Stimulated activated CD4-positive, alpha-beta T cell treated with anti-CD3 and anti-CD28 coated beads, TNF-alpha, amount 100 ng/mL, for 4 hours (primary cell): ENCODE measurements at places on chromosomes 3 and 15.

DNA sequence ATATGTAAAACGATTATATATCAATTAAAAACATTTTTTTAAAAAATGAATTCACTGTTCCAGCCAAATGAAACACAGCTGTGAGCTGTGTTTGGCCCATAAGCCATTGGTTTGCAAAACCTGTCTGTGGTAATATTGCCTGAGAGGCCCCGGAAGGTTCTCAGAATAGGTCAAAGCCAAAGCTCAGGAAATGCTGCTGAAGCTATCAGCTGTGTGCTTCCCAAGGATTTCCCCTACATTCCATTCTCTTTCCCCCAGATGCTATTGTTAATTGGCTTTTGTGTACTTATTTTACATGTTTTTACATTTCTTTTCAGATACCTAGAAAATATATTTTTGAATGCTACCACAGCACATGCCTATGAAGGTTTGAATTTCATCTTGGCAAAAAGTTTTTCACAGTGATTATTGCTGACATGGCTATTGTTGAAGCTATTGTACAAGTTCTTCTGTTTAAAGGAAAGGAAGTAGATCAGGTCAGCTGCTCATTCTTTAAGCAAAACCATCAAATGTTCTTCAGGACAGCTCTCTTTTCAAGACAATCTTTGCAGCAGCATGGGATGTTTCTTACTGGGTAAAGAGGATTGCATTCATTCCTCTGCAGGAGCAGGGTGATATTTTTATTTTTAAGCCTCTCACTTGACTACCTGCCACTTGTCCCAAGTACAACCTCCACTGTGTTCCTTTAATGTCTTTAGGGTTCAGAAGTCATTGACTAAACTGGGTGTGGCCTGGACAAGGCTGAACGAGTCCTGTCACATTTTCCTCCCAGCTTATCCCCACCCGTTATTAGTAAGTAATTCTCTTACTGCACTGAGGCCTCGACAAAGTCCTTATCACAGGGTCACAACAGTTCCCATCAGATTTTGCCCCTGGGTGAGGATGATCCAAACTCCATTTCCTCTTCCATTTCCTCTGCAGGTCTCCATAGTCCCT is 26.3 kb upstream of the BNC1 start:
- no peak for DNase-seq

DNA sequence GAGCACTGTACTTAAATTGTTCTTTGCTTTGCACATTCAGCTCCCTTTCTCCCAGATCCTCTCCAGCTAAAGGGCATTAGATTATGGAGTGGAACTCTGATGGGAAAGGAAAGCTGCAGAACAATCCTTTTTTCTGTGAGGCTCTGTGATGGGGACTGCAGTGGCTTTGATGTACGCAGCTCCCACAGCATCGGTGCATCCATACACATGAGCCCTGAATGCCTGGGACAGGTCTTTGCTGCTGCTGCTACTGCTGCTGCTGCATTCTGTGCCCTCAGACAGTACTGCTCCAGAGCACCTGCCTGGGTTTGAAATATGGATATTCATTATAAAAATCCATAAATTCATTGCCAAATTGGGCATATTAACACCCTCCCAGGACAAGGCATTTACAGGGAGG is 164.4 kb downstream of the WDR76 start:
- DNase-seq, result no peak

DNA sequence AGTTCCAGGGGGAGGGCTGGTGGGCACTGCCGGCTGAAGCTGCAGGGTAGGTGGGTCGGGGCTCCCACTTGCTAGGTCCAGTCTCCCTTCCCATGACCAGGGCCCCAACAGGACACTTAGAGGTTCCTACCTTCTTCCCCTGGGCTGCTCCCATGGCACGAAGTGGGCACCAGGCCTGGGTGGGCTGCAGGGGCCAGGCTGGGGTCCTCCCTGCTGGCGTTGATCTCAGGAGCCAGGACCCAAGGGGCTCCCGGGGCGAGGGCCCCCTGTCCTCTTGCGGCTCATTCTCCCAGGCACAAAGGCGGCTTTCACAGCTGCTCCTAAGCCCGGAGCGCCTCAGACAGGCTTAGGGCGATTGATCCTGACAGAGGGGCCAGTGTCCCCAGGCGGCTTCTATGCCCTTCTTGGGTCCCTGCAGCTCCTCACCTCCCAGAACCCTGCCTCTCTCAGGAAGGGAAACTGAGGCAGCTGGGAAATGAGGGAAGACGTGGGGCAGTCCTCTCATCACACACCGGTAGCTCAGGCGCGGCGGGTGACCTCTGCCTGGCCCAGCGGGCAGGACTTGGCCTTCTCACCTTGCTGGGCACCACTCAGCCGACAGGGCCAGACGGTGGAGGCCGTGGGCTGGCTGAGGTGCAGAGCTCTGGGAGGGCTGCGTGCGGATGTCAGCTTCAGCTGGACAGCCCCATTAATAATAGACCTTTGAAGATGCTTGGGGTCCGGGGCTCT is 39.6 kb downstream of the FAM3D start:
- no peak for DNase-seq

DNA sequence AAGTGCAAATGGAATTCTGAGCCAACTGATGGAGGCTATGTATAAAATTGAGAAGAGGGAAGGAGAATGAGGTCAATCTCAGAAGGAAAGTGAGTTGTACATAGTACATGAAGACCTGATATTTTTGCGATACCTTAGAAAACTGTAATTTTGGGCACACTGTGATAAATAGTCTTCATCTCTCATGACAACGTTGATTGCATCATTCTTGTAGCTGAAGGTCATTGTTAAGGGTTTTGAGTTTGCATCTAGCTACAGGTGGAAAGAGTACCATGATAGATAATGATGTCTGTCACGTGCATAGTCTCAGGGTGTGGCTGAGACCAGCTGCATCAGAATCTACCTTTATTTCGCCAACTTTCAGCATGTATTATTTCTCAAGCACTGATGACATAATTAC is 435.4 kb upstream of the MDFIC2 start:
- no peak for DNase-seq

DNA sequence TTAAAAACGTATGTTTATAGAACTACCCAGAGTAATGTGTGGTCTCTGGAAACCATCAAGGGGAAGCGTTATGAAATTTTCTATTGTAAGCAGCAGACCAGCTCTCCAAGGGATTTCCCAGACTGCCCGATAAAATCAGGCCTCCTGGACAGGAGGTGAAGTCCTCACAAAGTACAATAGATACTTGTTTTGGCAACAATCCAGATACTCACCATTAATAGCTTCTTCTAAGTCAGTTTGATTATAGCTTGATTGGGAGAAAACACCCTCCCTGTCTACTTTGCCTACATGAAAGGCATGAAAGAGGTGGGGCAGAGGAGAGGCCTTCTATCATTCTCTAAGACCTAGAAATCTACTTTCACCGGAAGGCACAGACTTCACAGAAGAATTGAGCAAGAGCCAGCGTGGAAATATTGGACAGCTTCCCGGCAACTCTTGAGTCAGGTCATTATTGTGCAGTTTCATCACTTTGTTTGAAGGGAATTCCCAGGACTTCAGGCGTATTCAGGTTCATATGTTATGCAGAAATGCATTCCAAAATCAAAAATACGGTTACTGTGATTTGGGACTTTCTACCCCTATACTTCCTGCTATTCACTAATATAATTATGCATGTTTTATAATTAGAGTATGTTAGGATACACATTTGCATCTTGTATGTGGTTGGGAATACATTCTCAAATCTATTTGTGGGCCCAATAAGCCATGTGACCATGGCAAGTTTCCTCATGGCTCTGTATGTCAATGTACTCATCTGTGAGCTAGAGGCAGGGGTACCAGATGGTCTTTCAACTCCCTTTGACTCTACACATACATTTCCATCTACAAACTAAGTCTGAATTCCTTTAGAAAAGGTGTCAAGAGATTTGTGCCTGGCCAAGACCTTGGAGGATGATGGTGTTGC is 103.5 kb downstream of the CD47 start:
- DNase-seq, result no peak

- no peak for DNase-seq
Measured at GRCh38 chr15:82750831-82751180, 41.1 kb upstream of the AP3B2 start.

- DNase-seq, result no peak
Measured at GRCh38 chr15:80527961-80528360, 123.8 kb downstream of the ARNT2 start.

DNA sequence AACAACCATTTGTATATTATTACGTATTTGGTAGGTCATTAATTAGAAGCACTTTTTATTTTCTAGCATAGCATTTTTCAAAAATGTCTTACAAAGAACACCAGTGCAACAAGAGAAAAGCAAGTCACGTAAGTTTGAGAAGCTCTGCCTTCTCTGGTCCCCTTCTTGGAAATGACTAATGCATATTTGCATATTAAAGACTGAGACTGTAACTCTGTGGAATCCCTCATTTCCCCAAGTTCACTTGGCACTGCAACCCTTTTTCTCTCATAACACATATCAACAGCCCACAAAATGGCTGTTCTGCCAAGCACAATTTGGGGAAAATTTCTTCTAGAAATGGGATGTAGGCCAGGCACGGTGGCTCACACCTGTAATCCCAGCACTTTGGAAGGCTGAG is 176.3 kb downstream of the ERC2 start:
- DNase-seq, result no peak

GRCh38 chr15:40871749-40872617 is 2.1 kb downstream of the RHOV start:
- DNase-seq, result peak; percentile 27

GRCh38 chr3:187181454-187182170 is 15.7 kb upstream of the RTP1 start:
- DNase-seq, result no peak

DNA sequence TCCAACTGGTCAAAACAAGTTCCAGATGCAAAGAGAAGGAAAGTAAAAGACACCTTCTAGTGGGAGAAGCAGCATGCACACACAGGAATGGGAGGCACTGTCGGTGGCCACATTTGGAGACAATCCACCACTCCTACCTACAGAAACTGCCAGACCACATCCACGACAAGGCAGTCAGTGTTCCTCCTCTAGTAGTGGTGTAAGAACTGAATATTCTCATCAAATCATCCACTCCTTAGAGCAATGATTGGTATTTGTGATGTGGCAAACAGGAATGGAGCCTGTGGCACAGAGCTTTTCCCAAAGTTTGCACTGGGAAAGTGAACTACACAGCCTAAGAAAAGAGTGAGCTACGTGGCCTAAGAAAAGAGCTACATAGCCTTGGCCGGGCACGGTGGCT is 5.1 kb upstream of the SPINT1 start:
- DNase-seq, result no peak

- DNase-seq, result no peak
Measured at GRCh38 chr3:5036858-5037257, 57.6 kb downstream of the BHLHE40 start.

DNA sequence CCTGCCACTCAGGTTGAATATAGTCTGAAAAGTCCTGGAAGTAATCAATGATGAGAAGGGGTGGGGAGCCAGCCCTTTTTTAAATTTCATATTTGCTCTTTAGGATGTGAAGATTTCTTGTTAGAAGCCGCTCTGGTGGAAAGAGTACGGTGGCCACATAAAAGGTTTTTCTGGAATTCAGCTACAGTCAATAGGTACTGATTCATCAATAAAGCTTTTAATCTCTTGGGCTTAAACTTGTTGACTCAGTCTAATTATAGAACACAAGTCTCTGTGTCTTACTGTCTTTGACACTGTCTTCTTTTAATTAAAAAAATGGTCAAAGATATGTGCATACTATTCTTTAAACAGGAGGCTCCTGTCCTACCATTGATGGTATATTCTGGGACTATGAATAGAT is 99.9 kb upstream of the TP63 start:
- no peak for DNase-seq

DNA sequence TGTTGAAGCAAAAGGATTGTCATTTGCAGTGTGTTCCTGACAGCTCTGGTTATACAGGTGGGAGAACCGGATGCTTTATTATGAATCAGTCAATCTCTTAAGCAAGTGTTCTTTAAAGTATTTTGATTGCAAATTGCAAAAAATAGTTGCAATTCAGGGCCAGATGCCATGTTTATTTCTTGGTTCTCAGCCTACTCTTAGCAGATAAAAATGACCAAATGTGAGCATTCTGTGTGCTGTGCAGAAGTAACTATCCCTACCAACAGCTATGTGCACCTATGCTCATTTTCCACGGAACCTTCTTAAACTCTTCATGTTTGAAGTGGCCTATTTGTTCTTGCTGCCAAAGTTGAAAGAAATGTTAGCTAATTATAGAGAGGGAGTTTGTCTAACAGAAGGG is 262.3 kb upstream of the RASGRP1 start:
- DNase-seq, result no peak

- DNase-seq, result no peak
Measured at GRCh38 chr3:72398781-72399180, 449.5 kb downstream of the SHQ1 start.

- DNase-seq, result no peak
Measured at GRCh38 chr15:70128414-70129140, 30.9 kb upstream of the TLE3 start.

GRCh38 chr3:143207338-143207961 is 87.9 kb downstream of the CHST2 start:
- DNase-seq, result no peak

- DNase-seq, result no peak
Measured at GRCh38 chr3:13513913-13514517, 33.9 kb downstream of the HDAC11 start.

GRCh38 chr15:78438619-78439285 is 736 bp downstream of the IREB2 start:
- no peak for DNase-seq

DNA sequence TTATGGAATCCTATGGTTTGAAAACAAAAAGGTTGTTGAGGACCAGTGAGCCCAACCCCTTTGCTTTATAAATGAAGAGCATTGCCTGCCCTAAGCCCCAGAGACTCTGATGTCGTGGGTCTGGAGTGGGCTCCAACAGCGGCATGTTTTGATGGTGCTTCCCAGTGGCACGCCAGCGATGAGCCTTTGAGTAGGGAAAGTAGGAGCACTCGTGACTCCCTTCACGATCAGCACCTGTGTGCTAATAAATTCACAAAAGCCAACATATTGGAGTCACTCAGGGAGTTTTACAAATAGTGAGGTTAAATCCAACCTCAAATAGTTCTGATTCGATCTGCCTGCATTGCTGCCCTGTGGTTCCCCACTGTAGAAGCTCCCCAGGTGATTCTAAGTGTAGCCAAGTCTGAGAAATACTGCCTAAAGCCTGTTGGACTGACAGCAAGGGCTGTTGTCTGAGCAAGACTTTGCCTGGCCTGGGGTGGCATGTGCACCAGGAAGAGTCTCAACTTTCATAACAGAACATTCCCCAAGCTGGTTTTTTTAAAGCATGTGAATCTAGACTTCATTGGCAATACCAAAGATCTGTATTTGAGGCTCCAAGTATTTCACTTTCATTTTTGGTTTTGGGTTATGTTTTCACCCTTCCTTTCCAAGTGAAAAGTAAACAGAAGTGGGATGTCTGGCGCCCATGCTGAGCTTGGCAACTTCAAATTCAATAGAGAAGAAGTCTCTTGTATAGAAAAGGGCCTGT is 9.9 kb downstream of the CCR5 start:
- no peak for DNase-seq

DNA sequence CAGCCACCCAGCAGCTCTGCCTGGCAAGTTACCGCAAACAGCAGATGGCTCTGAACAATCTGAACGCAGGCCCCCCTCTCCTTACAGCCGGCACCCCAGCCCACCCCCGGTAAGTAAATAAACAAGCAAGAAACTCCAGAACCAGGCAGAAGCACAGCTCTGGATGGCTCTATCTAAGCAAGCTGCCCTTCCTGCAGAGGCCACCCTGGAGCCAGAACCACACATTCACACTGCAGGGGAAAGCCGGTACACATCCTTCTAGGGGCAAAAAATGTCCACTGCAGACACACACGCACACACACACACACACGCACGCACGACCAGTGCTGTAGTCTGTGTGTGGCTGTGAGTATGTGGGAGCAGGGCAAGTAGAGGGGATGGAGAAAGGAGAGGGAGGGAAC is 63.9 kb downstream of the ADCY5 start:
- no peak for DNase-seq
